RWPE2 (cell line): ENCODE measurements at places on chromosomes 12 and 14.

DNA sequence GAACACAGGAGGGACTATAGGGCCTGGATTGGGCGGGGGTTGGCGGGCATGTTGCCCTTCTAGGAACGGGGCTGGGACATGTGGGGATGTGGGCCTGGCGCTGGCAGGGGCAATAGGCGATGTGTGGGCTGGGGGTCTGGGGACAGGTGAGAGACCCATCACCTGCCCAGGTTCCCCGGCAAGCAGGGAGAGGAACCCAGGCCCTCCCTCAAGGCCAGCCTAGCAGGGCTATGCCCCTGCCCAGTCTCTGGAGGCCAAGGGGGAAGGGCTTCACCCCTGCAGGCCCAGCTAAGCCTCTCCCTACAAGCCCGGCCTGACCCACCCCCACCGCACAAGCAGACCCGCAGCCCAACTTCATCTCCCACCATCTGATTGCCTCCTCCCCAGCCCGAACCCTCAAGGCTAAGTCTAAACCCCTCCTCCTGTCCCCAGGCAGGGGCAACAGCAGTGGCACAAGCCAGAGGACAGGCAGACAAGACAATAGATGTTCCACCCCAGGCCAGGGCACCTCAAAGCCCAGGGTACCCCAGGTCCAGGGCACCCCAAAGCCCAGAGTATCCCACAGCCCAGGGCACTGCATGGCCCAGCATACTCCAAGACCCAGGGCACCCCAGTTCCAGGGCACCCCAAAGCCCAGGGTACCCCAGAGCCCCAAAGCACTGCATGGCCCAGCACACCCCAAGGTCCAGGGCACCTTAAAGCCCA lies 6.5 kb downstream of the JAG2 start:
- peak; percentile 94 for DNase-seq
- peaks cover 4% of the 10 kb centered on the region; the same call in 1 of the 2 replicates for H3K36me3 ChIP-seq
- peaks cover 19% of the 10 kb centered on the region for H3K4me1 ChIP-seq
- H3K27ac ChIP-seq: no peak overlapping the region
- no peaks in the 10 kb centered on the region for H3K27me3 ChIP-seq

GRCh38 chr12:45775465-45775864 lies 46.0 kb downstream of the ARID2 start:
- no peak for DNase-seq
- no peak overlapping the region for H3K27ac ChIP-seq
- no peak overlapping the region for H3K4me3 ChIP-seq
- no peaks in the 10 kb centered on the region for H3K36me3 ChIP-seq
- H3K27me3 ChIP-seq: no peaks in the 10 kb centered on the region
- peaks cover 7% of the 10 kb centered on the region for H3K4me1 ChIP-seq

GRCh38 chr14:70935135-70935534 lies 27.9 kb downstream of the PCNX1 start:
- no peaks in the 10 kb centered on the region for H3K27me3 ChIP-seq
- no peak overlapping the region for H3K4me3 ChIP-seq
- H3K36me3 ChIP-seq: no peaks in the 10 kb centered on the region
- peaks cover 18% of the 10 kb centered on the region for H3K4me1 ChIP-seq

DNA sequence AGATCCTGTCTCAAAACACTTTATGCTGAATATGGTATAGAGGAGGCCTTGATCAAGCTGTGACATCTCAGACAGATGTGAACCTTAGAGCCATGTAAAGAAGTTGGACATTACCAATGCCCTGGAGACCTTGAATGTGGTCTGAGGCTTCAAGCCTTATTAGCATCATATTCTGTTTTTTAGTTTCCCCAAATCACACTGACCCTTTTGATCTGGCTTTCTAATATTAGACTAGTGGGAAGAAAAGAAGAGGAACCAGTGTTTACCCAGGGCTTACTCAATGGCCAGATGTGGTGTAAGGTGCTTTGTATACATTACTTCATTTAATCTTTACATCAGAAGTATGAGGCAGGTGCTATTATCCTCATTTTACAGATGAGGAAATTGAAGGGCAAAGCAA lies 10.6 kb upstream of the TBPL2 start:
- no peak overlapping the region for H3K4me3 ChIP-seq
- no peaks in the 10 kb centered on the region for H3K36me3 ChIP-seq
- H3K27me3 ChIP-seq: no peaks in the 10 kb centered on the region
- H3K27ac ChIP-seq: no peak overlapping the region
- DNase-seq: no peak

- H3K27me3 ChIP-seq: no peaks in the 10 kb centered on the region
- peaks cover 27% of the 10 kb centered on the region for H3K4me1 ChIP-seq
- peak overlapping the region; percentile 84 for H3K27ac ChIP-seq
- peaks cover 79% of the 10 kb centered on the region for H3K36me3 ChIP-seq
- H3K4me3 ChIP-seq: peak overlapping the region; percentile 41
Observed at GRCh38 chr12:122523846-122524718, 2.7 kb downstream of the RSRC2 start.

DNA sequence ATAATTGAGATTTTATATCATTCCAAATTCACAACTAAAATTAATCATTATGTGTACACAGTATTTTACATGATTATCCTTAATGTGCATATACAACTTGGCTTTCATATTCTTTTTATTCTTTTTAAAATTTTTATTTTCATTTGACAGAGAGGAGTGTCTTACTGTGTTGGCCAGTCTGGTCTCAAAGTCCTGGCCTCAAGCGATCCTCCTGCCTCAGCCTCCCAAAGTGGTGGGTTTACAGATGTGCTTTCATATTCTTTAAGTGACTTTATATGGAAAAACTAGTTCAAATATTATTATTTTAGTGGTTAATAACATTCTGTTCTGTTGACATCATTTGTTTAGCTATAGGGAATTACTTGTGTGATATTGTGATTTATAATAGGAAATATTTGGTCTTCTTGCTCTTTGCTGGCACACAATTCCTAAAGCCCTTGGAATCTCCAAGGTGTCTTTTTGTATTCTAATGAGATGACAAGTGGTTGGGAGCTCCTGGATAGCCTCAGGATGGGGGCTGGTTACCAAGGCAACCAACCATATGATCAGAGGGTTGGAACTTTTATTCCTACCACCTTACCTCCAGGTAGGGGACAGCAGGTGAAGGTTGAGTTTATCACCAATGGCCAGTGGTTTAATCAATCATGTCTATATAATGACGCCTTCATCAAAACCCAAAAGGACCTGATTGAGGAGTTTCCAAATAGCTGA lies 16.0 kb upstream of the ZNF410 start:
- H3K36me3 ChIP-seq: peaks cover 30% of the 10 kb centered on the region
- no peak overlapping the region for H3K4me3 ChIP-seq
- H3K27ac ChIP-seq: no peak overlapping the region
- H3K4me1 ChIP-seq: no peaks in the 10 kb centered on the region
- H3K27me3 ChIP-seq: no peaks in the 10 kb centered on the region

DNA sequence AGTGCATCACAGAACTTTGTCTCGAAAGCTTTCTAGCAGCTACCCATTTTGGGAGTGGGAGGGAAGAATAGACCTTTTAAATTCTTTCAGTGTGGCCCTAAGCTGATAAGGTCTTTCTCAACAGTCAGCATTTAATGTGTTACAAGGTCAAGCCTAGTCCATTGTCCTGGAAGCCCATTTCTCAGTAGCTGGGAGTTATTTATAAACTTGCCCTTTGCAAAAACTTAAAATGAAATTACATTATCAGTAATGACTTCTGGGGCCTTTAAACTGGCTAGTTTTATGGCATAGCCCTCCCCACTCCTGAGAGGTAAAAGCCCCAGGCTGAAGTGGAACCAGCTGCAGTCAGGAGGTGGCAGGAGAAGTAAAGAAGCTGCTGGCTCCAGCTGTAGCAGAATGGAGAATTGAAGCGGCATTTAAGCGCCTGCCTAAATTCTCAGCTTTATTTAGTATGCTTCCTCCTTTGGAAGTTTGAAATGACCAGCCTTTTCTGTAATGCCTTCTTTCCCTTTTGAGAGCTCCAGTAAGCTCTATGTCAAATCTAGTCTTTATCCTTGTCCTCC lies 12.4 kb downstream of the COPZ1 start:
- H3K4me3 ChIP-seq: no peak overlapping the region
- no peaks in the 10 kb centered on the region for H3K27me3 ChIP-seq
- DNase-seq: no peak
- H3K4me1 ChIP-seq: no peaks in the 10 kb centered on the region
- H3K27ac ChIP-seq: no peak overlapping the region

GRCh38 chr14:97282210-97283004 lies 485.2 kb downstream of the VRK1 start:
- no peak for DNase-seq
- no peaks in the 10 kb centered on the region for H3K36me3 ChIP-seq
- H3K27me3 ChIP-seq: peaks cover 36% of the 10 kb centered on the region
- no peak overlapping the region for H3K4me3 ChIP-seq
- H3K4me1 ChIP-seq: no peaks in the 10 kb centered on the region
- no peak overlapping the region for H3K27ac ChIP-seq

- DNase-seq: no peak
- no peak overlapping the region for H3K27ac ChIP-seq
- no peaks in the 10 kb centered on the region for H3K27me3 ChIP-seq
- H3K4me1 ChIP-seq: no peaks in the 10 kb centered on the region
Observed at GRCh38 chr14:53103636-53104340, 49.3 kb downstream of the DDHD1 start.

- no peaks in the 10 kb centered on the region for H3K4me1 ChIP-seq
- H3K27me3 ChIP-seq: no peaks in the 10 kb centered on the region
- no peaks in the 10 kb centered on the region for H3K36me3 ChIP-seq
- H3K27ac ChIP-seq: no peak overlapping the region
Observed at GRCh38 chr12:20629414-20630156, 65.5 kb upstream of the SLCO1C1 start.

DNA sequence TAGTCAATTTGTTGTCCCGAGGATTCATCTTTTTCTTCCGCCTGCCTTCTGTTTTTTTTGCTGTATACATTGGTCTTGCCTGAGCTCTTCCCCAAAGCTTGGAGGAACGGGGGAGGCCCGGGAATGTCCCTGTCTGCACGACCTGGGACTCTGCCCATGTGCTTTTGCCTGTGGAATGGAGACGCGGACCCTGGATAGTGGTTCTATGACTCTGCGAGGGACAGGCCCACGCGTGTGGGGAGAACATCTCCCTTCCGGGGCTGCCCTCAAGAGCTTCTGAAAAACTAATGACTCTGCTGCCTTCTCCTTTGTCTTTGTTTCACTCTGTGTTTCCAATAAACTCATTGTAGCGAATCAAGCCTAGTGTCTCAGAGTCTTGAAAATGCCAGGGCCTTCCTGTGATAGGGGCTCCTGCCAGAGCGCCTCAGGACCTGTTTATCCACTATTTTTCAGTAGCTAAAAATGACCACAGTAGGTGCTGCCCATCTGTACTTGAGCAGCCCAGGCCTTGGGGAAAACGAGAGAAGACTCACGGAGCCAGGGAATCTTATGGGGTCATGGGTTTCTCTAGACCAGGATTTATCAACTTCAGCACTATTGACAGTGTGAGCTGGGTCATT lies 12.3 kb downstream of the KRT83 start:
- H3K4me1 ChIP-seq: no peaks in the 10 kb centered on the region
- DNase-seq: no peak
- H3K27ac ChIP-seq: no peak overlapping the region
- H3K27me3 ChIP-seq: no peaks in the 10 kb centered on the region

DNA sequence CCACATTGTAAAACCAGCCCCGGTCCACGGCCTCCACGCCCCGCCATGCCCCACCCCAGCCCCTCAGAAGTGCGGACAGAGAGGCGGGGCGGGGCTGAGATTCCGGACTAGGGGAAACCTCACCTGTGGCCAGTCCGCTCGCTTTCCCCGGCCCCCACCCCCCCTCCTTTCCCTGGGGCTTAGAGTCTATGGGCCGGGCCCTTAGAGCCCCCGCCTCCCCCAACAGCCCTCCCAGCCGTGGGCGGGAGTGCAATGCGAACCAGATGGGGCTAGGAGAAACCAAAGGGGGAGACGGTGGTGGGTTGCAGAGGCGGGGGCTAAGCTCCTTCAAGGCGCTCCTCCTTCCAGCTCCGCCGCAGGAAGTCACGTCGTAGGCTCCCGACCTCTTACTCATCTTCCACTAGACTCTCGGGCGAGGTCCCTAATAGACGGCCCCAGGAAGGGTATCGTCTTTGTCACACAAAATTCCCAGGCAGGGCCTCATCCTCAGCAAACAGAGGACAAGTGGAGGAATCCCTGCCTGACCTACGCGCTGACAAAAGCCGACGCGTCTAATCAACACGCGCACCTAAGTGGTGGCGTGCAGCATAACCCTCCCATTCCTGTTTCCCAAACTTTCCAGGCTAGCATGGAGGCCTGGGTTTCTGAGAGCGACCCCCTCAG lies 1.1 kb upstream of the NAB2 start:
- DNase-seq: peak; percentile 94
- H3K27ac ChIP-seq: peak overlapping the region; percentile 99
- H3K36me3 ChIP-seq: peaks cover 24% of the 10 kb centered on the region
- peak overlapping the region; percentile 75 for H3K4me3 ChIP-seq
- peaks cover 10% of the 10 kb centered on the region for H3K4me1 ChIP-seq

DNA sequence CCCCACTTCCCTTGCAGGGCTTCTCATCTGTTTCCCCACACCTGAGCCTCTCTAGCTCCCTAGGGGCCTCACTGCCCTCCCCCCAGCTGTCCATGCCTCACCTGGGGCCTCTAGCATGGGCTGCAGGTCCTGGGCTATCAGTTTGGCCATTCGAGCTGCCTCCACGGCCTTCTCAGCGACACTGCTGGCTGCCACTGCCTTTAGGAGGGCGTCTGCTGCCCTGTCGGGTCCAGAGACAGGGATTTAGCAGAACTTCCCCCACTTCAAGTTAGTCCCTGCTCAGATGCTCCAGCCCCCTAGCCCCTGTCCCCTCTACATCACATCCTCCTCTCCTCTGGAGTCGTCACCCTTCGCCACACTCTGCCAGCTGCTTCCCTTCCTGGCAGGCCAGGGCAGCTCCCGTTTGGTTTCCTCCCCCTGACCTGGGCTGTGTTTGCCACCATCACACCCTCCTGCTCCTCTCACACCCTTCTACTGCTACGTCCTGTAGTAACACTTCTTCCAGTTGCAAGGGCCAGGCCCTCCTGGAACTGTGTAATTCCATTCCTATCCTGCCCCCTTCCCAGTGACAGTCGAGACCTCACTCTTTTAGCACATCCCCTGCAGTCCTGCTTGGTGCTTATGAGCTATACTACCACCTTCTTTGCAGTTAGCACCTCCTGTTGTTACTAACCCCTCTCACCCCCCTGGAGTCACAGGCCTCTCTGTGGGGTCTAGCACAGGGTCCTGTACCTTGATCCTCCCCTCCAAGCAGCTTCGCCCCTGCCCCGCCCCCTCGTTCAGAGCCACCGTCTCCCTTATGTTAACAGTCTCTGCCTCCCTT lies 4.3 kb upstream of the AP1G2 start:
- peaks cover 4% of the 10 kb centered on the region for H3K4me1 ChIP-seq
- no peak overlapping the region for H3K4me3 ChIP-seq
- no peak overlapping the region for H3K27ac ChIP-seq
- peak; percentile 57 for DNase-seq
- peaks cover 23% of the 10 kb centered on the region for H3K27me3 ChIP-seq

DNA sequence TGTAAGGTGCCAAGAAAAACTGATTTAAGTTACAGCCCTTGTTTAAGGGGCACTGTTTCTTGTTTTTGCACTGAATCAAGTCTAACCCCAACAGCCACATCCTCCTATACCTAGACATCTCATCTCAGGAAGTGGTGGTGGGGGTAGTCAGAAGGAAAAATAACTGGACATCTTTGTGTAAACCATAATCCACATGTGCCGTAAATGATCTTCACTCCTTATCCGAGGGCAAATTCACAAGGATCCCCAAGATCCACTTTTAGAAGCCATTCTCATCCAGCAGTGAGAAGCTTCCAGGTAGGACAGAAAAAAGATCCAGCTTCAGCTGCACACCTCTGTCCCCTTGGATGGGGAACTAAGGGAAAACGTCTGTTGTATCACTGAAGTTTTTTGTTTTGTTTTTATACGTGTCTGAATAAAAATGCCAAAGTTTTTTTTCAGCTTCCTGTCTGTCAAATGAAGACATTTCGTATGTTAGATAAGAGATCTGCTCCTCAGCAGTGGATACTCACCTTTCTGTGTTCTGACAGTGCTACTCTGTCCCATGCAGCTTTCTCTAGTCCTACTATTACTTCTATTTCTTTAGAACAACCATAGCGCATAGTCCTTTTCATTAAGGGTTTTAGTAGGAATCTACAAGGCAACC lies 1.2 kb upstream of the PA2G4 start:
- H3K27me3 ChIP-seq: no peaks in the 10 kb centered on the region
- no peak for DNase-seq
- peak overlapping the region; percentile 77 for H3K4me3 ChIP-seq
